ENCODE measurements at places on chromosomes 16 and 17.

- DNase-seq, result no peak
These were observed 667.4 kb upstream of the SALL1 start for GRCh38 chr16:51818342-51818944.

DNA sequence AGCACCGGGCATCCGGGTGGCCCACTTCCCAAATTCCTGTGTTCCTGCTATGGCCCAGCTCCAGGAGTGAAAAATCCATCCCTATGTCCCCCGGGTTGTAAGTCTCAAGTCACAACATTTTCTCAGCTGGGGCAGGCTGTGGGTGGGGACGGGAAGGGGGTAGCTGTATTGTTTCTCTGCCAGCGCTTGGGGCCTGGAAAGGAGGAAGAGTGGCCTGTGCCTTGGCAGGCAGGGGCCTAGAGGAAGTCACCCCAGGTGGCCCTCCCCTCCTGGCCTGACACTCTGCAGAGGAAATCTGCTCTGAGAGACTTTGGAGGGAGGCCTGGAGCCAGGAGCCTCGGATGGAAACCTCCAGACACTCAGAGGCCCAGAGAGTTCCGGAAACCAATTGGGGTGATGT, 10.6 kb upstream of the SCN4A start:
- no peak for DNase-seq

- no peak for DNase-seq
These were observed at the start of gene KCNJ16 for GRCh38 chr17:70074956-70075355. Gene KCNJ16 (plus strand): TSS chr17:70075225. CDS start chr17:70132088, 56,863 bp downstream.

DNA sequence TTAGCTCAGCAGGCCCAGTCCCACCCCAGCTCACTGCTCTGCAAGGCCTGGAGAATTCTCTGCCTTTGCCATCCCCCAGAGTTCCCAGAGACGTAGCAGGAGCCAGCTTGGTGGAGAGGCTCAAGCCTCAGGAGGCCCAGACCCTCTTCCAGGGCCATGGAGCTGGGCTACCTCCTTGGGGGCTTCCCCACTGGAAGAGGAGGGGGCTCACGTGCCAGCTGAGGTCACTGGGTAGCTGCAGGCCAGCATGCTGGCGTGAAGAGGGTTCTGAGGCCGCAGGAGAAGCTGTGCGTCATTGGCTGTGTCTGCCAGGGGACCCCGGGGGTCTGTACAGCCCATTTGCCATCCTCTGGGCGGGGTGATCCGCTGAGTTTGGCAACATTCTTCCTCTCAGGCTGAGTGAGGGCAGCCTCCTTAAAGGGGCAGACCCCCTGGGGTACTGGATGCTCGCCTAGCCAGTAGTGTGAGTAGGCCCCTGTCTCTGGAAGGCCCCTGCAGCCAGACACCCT, 131.6 kb downstream of the RAB11FIP4 start:
- no peak for DNase-seq

- no peak for DNase-seq
These were observed 163.4 kb downstream of the HAPSTR1 start for GRCh38 chr16:9254863-9255262.

GRCh38 chr17:77002103-77003045, 134.2 kb downstream of the MGAT5B start:
- peak; percentile 74 for DNase-seq

All from chondrocyte (in vitro differentiated cells).